ENCODE measurements at places on chromosomes 2 and 18.

DNA sequence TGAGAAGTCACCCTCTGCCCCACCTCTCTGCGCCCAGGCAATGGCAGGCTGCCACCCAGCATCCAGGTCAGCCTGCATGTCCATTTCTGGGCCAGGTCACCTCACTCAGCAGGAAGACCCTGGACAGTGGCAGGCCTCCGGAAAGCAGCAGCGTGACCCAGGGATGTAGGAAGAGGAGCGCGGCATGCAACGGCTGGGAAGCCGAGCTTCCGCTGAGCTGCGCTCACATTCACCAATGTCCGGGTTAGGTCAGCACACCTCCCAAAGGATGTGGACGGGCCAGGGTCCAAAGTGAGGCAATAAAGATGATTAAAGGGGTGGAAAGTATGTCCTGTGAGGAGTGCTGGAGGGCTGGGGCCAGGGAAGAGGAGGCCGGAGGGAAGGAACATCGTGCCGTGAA, 174.5 kb downstream of the CTIF start:
- no peak for DNase-seq

DNA sequence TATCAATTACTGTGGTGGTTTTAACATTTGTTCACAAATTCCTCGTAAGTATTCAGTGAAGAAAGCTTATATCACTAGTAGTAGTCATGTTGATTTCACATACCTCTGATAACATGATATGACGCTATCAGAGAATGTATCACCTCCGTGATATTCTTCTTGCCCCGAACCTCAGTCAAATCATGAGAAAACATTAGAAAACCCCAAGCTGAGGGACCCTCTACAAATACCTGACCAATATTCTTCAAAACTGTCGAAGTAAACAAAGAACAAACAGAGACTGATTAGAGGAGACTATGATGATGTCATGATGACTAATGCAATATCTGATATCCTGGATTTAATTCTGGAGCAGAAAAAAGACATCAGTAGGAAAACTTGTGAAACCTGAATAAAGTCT, 85.6 kb upstream of the SPOPL start:
- DNase-seq, result no peak

DNA sequence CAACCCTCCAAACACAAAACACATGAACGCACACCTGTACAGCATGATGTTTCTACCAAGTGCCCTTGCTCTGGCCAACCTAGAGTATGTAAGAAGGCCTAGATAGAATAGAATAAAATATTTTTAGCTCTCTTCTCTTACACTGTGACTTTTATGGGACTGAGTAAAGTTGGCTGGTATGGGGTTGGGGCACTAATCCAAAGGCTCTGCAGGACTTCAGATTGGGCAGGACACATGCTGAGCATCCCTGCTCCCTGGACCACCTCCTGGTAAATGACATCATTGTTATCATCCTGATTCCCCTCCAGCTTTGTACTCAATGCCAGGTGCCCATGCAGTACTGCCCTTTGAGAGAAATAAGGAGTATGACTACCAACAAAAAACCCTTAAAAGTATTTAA, 322.2 kb downstream of the SLC8A1 start:
- no peak for DNase-seq

DNA sequence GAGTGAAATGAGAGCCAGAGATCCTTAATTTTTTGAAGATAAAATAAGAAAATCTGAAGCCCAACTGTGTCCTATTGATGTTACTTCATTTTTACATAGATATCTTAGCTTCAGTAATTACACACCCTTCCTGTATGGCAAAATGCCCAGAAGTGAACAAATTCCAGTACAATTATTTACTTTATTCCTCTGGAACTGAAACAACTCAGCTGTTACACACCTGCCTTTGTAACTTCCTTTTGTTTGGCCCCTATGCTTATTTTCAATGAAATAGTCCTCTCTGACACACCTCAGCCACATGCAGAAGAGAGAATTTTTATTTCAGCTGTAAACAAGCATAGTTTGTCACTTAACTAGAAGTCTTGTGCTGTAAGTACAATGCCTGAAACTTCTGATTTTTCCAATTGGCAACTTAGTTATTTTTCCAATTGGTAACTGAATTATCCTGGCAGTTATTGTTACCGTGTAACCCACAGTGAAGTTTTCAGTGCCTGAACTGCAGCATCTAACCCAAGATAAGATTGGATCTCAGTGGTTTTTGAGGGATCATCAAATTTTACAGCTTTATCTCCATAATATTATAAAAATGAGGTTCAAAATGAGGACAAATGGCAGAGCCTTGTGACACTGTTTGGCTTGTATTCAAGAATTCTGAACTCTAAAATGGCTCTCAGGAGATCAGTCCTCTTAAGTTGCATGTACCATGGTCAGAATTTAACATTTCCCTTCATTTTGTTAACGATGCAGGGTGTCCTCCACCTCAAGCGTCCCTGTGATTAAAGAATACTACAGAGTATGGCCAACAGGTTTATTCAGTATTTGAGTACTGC, 82.6 kb downstream of the PKP4 start:
- no peak for DNase-seq

- no peak for DNase-seq
Measured at GRCh38 chr2:7007846-7008741, 90.9 kb downstream of the RNF144A start.

- DNase-seq, result no peak
Measured at GRCh38 chr2:49111006-49111405, 43.3 kb downstream of the FSHR start.

- DNase-seq, result no peak
Measured at GRCh38 chr18:68244786-68245185, 470.1 kb downstream of the TMX3 start.

GRCh38 chr2:113230531-113230930, 48.2 kb downstream of the PAX8 start:
- no peak for DNase-seq

- DNase-seq, result no peak
Measured at GRCh38 chr2:126824663-126825062, 74.0 kb upstream of the TEX51 start.

- no peak for DNase-seq
Measured at GRCh38 chr2:151845481-151845880, 17.3 kb upstream of the ARL5A start.

DNA sequence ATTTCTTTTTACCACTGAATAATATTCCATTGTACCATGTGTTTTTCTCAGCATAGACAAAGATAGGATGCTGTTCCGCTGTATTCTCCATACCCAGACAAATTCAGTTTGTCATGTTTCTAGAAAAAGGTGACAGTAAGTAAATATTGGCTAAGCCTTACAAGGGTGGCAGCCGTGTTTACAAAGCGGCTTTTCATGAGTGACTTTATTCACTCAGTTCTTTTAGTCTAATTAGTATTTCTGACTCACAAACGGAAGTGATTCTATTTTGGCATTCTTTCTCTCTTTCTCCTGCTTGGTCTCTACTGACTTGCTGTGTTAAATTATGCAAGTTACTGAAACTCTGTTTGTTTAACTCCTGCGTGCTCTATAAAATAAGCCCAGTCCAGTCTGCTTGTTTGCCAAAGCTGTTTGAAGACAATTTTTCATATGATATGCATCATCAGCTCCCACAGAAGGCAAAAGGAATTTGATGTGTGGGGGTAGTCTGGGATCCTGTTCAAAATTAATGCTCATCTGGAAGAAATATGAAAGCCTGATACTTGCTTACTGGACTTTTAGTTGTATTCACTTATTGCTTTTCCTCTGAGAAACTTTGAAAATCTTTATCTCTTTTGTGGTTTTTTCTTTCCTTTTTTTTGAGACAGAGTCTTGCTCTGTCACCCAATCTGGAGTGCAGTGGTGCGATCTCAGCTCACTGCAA, 2.3 kb upstream of the PLEKHH2 start:
- no peak for DNase-seq

- DNase-seq, result no peak
Measured at GRCh38 chr18:48820483-48821250, 130.1 kb downstream of the SMAD7 start.

- DNase-seq, result no peak
Measured at GRCh38 chr2:160432633-160433032, 61.0 kb downstream of the RBMS1 start.

DNA sequence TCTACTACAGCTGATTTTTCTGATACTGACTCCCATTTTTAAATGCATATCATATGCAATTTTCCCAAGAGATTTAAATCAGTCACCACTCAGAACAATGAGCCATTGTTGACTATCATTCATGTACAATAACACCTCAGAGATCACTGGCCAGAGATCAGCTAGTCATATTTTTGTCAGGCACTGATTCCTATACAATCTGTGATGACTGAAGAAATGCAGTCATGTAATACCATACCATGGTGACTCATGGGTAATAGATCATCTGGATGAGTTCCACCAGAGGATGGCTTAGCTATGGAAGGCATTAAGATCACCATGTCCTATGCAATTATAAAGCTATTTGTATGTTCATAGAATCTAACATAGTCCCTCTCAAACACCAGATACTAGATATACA, 285.7 kb upstream of the DCC start:
- no peak for DNase-seq

DNA sequence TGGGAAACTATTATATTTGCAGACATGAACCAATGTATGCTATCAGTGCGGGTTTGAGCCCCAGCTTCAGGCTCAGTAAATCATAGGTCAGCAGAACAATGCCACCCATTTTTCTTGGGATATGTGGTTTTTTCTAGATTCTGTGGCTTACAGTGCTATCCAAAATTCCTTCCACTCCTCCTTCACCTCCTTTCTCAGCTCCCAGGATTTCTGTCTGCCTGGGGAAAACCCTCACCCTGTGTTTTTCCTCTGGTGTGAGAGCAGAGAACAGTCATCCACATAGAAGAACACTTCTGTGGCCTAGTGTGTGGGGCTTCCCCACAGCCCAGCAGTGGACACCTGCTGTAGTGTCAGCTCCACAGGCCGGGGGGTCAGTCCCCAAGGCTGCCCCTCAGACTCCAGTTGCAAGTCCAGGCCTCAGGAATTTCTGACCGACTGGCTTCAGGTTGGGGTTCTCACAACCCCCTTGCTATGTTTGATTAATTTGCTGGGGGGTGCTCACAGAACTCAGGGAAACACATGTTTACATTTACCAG, 238.2 kb downstream of the LDLRAD4 start:
- DNase-seq, result no peak

DNA sequence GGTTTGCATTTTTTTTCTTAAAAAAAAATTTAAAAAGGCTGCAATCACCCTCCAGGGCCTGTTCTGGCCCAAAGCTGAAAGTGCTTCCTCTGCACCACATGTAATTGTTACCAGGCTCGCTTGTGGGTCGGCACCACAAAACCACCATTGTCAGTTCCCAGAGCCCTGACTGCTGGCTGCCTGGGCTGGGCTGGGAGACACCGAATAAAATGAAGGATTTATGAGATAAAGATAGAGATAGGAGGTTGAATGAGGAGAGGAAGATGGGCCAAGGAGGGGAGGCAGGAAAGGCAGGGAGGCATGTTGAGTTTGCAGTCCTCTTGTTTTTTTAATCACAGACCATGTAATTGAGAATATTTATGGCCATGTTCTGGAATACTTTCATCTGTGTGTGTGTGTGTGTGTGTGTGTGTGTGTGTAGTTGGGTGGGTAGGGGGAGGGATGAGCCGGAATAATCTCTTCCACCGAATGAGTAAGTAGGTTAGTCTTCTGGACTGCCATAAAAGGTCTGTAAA, 14.7 kb downstream of the NRP2 start:
- no peak for DNase-seq

DNA sequence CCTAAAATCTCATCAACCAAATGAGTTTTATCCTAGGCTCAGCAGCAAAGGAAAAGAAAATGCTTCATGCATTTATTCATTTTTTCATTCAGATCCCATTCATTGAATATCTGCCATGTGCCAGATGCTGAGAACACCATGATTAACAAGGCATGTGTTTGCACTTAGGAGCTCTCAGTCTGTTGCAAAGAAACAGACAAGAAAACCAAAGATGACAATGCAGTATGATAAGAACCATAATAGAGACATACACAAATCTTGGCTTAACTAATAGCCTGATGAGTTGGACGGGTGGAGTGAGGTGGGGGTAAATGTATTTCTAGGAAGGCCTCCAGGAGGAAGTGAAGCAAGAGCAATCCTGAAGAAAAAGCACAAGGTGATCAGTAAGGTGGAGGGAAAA, 177.8 kb upstream of the SCN7A start:
- DNase-seq, result no peak

- DNase-seq, result no peak
Measured at GRCh38 chr18:37375181-37375580, 190.4 kb downstream of the CELF4 start.

- DNase-seq, result no peak
Measured at GRCh38 chr2:218228366-218229090, 11.5 kb downstream of the ARPC2 start.

DNA sequence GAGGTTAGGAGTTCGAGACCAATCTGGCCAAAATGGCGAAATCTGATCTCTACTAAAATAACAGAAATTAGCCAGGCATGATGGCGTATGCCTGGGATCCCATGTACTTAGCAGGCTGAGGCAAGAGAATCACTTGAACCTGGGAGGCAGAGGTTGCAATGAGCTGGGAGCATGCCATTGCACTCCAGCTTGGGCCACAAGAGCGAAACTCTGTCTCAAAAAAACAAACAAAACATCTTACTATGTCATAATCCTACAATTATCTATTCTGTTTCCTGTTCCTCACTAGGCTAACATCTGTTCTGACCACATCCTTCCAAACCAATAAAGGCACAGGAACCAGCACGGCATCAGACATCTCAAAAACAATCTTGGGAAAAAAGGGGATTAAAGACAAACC, 361.8 kb upstream of the UBE2E3 start:
- DNase-seq, result no peak

GRCh38 chr2:833180-833579, 117.5 kb upstream of the SNTG2 start:
- no peak for DNase-seq

DNA sequence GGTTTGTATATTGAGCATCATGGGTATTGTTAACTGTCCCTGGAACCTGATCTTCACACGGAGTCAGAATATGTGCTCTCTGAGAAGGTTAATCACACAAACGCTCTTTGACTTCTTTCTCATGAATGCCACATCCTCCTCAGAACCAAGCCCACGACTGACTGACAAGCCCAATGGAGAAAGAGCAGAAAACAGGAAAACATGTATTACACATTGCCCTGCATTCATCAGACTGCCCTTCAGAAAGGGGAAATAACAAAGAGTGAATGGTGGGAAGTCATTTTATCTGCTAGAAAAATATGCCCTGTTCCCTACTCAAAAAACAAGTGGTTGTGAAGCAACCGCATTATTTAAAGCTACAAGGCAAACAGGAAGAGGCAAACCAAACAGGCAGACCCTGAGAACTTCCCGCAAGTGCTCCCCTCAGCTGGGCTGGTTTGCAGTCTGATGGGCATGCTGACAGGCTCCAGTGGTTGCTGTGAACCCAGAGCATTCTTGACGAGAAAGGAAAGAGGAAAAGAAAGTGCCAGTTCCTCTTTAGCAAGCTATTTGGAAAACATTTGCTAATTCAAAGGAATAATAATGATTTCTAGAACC, 172.9 kb upstream of the SETBP1 start:
- DNase-seq, result no peak

Data from central memory CD4-positive, alpha-beta T cell (primary cell).